ENCODE measurements at places on chromosomes 3 and 15.

DNA sequence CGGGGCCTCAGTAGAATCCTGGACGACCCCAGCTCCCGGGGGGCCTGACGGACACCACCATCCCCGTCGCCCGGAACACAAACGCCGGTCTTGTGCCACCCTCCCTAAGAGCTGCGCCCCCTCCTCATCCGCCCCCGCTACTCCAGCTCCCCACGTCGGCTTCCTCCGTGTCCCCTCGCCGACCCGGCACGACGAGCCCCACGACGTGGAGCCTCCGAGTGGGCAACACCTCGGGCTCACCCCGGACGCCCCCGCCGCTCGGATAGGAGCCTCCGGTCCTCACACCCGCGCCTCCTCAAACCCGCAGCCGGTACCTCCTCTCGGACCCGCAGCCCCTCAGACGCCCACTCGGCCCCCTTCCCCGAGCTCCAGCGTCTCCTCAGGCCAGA is 525 bp downstream of the NPTN start:
- DNase-seq: no peak

- DNase-seq: no peak
These were observed 52.2 kb downstream of the PLD1 start for GRCh38 chr3:171758109-171758508.

- no peak for DNase-seq
These were observed 61.3 kb downstream of the CEMIP start for GRCh38 chr15:80840182-80841130.

DNA sequence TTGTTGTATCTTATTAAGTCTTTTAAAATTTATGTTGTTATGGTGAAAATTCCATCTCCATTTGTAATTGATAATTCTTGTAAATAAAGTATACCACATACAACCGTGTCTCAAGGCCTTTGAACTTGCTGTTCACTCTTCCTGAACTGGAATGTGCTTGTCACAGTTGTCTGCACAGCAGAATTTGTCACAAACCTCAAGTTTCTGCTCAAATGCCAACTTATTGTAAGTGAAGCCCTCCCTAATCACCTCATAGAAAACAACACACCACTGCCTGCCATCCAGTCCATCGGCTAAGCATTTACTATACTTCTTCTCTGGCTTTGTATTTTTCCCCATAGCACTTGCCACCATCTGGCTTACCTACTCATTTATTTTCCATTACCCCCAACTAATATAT is 192.3 kb downstream of the THRB start:
- DNase-seq: no peak

- DNase-seq: no peak
These were observed 295.7 kb upstream of the TMCO5A start for GRCh38 chr15:37638691-37639090.

DNA sequence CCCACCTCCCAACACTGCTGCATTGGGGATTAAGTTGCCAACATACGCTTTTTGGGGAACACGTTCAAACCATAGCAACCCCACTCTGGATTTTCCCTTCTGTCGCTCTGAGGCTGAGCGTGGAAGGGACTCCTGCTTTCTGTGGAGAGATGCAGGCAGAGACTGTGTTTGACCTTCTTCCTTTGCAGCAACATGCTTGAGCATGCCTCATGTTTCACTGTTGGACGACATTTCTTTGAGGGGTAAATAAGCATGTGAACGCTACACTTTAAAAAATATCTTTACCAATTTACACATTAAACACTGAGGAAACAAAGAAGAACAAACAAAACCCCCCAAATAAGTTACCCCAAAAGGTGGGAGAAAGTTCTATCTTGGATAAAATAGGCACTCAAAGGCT is 14.2 kb upstream of the MAPK6 start:
- DNase-seq: no peak

DNA sequence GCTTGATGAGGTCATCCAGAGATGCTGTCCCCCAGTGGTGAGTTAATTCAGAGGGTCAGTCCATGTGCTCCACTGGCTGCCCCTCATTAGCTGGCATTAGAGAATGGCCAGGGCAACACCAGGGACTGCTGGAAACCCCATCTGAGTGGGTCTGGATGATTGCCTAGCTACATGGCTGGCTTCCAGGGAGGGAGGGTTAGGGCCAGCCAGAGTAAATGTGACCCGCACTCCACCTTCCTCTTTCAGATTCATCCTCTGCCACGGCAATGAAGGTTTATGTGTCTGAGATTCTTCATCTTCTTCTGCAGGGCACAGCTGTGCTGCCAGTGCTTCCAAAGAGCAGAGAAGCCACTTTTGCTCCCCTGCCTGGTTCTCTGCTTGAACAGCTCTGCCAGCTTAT is 391.9 kb downstream of the OCA2 start:
- peak; percentile 5 for DNase-seq

DNA sequence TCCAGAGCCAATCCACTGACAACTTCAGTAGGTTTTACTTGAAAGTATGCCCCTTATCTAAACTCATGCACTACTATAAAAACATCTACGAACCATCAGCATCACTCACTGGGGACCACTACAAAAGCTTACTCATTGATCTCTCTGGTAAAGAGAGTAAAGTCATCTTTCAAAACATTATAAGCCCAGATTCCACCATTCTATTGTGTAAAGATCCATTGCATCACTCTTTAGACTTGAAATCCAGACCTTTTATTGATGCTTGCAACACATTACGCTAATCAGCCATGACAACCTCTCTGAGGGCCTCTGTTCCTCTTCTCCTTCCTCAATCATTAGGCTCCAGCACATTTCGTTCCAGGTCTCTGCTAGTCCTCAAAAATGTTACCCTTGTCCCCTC is 248.9 kb upstream of the WNT5A start:
- DNase-seq: peak; percentile 25

DNA sequence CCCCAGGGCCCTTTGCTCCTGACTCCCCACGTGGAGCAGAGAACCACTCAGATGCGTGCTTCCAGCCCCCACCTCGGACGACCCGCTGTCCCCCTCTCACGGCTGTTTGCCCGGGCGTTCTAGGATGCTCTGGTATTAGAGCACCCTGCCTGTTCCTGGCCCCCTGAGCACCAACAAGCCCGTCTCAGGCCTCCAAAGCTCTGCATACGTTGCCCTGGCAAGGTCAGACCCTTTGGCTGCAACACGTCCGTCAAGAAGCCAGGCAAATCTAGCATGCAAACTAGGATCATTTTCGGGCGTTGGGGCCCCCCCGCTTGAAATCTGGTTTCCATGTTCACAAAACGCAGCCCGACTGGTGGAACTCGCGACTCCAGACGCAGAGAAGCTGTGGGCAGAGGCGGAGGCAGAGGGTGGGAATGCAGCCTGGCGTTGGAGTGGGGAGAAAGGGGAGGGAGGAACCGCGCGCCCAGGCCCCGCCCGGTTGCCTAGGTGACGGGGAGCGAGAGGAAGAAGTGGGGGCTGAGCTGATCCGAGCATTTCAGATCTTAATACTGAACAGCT is 86.2 kb upstream of the PIAS1 start:
- peak; percentile 35 for DNase-seq

DNA sequence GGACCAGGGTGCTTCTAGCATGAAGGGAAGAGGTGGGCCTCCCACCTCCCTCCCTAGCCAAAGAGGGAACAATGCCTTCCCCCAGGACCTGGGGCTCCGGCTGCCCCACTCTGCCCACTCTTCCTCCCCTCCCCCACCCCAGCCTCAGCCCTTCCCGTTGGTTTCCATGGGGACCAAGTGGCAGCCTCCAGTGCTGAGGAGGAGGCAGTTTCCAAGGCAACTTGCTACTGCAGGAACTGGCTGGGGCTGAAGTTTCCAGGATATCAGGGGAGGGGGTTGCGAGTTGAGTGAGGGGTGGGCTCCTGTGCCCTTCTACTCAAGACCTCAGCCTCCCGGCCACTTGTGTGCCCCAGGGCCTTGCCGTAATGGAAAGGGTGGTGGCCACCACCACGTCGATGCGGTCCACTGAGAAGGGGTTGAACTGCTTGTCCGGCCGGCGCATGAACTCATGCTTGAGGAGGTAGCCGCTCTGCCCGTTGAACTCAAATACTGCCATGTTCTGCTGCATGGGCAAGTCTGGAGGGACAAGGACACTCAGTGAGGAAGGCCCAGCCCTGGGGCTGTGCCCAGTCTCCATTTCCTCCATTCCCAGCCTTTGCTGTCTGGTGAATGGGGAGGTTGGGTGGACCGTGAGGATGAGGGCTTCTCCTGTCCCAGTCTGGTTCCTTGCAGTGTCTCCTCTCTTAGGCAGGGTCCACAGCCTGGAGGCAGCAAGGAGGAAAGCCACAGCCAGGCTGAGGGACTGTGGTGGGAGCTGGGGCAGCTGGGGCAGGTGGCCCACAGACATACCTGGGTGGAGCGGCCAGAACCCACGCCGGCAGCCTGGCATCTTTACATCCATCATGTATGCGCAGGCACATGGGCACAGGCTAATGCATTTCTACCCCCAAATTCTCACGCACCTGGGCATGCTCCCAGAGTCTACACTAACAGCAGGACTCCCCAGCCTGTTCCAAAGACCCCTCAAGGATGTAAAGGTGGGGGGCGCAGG is 11.3 kb upstream of the ANKRD63 start:
- no peak for DNase-seq

DNA sequence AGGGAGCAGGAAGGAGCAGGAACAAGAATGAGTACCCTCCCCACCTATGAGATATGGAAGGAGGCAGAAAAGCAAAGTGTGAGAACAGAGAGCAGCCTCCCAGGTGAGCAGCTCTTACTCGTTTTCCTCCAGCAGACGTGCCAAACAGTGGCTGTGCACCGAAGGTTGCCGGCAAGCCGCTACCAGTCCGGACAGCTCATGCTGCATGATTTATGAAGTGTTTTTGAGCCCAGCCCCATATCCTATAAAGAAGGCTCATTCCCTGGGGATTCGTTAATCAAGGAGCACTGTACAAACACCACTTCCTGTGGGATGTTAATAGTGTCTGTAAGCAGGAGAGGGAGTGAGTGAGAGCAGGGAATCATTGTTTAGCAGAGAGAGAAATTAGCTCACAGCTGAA is 118.3 kb upstream of the FOXB1 start:
- DNase-seq: no peak

GRCh38 chr15:41730543-41730942 is 43.7 kb upstream of the MAPKBP1 start:
- DNase-seq: peak; percentile 97

DNA sequence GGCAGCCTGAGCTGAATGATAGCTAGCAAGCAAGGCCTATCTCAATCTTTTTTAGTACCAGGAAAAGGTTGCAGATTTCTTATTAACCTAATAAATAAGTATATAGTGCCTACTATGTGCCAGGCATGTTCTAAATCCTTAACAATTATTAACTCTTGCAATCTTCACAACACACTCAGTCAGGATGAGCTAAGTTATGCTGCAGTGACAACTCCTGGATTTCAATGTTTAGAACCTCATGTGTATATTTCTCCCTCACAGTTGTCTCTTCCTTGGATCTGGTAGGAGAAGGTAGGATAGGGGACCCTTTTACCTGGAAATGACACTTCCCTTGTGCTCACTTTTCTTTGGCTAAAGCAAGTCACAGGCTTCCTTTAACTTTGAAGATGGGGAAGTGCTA is 39.3 kb upstream of the MAGI1 start:
- no peak for DNase-seq

DNA sequence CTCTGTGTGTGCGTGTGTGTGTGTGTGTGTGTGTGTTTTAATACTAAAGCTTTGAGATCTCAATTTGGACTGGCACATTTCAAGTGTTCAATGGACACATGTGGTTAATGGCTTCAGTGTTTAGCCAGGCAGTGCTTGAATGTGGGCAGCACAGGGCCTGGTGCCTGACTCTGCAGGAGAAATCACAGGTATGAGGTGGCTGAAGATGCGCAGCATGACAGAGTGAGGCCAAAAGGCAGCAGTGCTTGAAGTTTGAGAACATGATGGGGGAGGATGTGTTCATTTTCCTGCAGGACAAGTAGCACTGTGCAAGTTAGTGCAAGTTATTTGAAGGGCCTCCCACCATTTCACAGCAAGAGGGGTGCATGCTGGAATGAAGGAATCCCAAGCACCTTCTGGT is 620.5 kb upstream of the TBL1XR1 start:
- no peak for DNase-seq

GRCh38 chr15:64897345-64897985 is 14.2 kb upstream of the ANKDD1A start:
- DNase-seq: peak; percentile 27

DNA sequence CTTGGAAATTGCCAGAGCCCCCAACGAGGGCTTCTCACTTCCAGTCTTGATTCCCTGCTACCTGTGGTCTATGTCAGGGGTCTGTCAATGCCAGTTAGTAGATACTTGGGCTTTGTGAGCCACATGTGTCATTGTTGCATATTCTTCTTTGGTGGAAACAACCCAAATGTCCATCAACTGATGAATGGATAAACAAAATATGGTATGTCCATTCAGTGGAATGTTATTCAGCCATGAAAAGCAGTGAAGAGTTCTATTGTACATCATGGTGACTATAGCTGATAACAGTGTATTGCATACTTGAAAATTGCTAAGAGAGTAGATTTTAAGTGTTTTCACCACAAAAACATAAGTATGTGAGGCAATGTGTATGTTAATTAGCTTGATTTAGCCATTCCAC is 288.1 kb downstream of the RPLP1 start:
- no peak for DNase-seq

- DNase-seq: no peak
These were observed 1.1 kb upstream of the WWTR1 start for GRCh38 chr3:149658744-149659497.

GRCh38 chr3:133479895-133480669 is 80.2 kb downstream of the BFSP2 start:
- no peak for DNase-seq

GRCh38 chr3:150064971-150065370 is 94.3 kb upstream of the PFN2 start:
- DNase-seq: no peak

- no peak for DNase-seq
These were observed 87.7 kb downstream of the LIPC start for GRCh38 chr15:58519516-58519915.

GRCh38 chr3:46908294-46908985 is 30.9 kb downstream of the PTH1R start:
- no peak for DNase-seq

DNA sequence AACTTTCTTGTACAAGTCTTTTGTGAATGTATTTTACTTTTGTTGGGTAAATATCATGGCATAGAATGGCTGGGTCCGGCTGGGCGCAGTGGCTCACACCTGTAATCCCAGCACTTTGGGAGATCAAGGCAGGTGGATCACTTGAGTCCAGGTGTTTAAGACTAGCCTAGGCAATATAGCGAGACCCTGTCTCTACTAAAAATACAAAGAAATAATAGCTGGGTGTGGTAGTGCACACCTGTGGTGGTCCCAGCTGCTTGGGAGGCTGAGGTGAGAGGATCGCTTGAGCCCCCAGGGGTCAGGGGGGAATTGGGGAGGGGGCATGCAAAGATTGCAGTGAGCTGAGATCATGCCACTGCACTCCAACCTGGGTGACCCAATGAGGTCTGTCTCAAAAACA is 52.9 kb downstream of the ANP32A start:
- no peak for DNase-seq

- DNase-seq: no peak
These were observed 20.2 kb downstream of the RAF1 start for GRCh38 chr3:12643724-12644123.

DNA sequence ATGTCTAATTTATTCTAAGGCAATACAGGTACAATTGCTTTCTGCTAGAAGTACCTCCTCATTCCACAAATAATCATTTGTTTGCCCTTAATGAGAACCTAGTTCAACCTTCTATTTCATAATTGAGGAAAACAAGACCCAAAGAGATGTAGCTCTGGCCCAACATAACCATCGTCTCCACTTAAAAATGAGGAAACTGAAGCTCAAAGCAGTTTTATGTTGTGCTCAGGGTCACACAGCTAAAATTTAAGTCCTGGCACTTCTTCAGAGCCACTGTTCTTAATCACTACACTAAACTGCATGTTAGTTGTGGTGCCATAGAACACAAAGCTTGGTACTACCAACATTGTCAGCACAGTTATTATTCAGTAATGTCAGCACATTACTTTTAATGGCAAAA is 108.0 kb downstream of the SERPINI1 start:
- peak; percentile 67 for DNase-seq

GRCh38 chr3:113773381-113773780 is 26.5 kb downstream of the ATP6V1A start:
- no peak for DNase-seq
